ENCODE measurements at places on chromosomes 2 and 18. TPM values are rescaled to one million over a fixed set of nuclear protein-coding genes. Genes with fewer than 3 reads are reported as not detected.

The CRYGC gene
- not detected for total RNA-seq

The EML6 gene
- total RNA-seq, result 1.4 TPM

- peak; percentile 56 for DNase-seq
- H3K4me1 ChIP-seq, result peaks cover 22% of the 10 kb centered on the region
- H3K27ac ChIP-seq, result no peak overlapping the region
- no peaks in the 10 kb centered on the region for H3K36me3 ChIP-seq
- peaks cover 23% of the 10 kb centered on the region for H3K27me3 ChIP-seq
- H3K4me3 ChIP-seq, result no peak overlapping the region
These were observed 8.2 kb downstream of the CYP26B1 start for GRCh38 chr2:72139471-72139873.

DNA sequence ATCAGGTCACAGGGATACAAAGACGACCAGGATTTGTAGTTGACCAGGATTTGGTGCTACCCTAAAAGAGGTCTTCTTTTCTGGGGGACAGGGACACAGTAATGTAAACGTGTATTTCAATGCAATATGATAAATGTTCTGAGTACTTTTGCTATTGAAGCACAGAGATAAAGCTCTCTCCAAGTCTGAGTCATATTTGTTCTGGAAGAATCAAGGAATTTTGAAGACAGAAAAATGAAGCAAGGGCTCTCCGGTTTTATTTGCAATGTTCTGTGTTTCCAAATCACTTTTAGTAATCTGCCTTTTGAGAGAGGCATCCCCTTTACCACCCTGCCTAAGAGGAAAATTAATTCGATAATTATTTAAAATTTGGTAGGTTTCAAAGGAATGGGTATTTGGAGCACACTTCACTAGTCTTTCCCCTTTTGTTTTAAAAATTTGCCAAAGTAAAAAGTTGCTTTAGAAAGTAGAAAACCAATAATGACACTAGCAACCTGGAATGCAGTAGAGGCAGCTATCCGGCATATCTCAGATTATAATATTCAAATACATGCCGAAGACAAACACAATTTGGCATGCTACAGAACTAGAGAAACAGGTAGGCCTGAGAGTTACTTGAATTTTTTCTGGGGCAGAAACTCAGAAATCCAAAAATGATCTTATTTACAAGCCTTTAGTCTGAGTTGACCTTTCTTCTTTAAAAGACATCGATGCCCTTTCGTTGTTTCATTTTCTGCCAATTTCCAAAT is 82.7 kb downstream of the MREG start:
- H3K27ac ChIP-seq, result peak overlapping the region; percentile 24
- peak overlapping the region; percentile 12 for H3K4me3 ChIP-seq
- H3K27me3 ChIP-seq, result no peaks in the 10 kb centered on the region

GRCh38 chr2:240628808-240629618 is 3.7 kb downstream of the GPR35 start:
- no peaks in the 10 kb centered on the region for H3K4me1 ChIP-seq
- no peak overlapping the region for H3K27ac ChIP-seq
- H3K27me3 ChIP-seq, result no peaks in the 10 kb centered on the region
- H3K4me3 ChIP-seq, result no peak overlapping the region
- peak; percentile 61 for DNase-seq

The RESP18 gene
- total RNA-seq, result not detected

- no peaks in the 10 kb centered on the region for H3K27me3 ChIP-seq
- peaks cover 20% of the 10 kb centered on the region for H3K4me1 ChIP-seq
- DNase-seq, result no peak
- H3K27ac ChIP-seq, result no peak overlapping the region
- H3K4me3 ChIP-seq, result no peak overlapping the region
- H3K36me3 ChIP-seq, result no peaks in the 10 kb centered on the region
These were observed 106.5 kb upstream of the MAP3K20 start for GRCh38 chr2:172969166-172969565.

DNA sequence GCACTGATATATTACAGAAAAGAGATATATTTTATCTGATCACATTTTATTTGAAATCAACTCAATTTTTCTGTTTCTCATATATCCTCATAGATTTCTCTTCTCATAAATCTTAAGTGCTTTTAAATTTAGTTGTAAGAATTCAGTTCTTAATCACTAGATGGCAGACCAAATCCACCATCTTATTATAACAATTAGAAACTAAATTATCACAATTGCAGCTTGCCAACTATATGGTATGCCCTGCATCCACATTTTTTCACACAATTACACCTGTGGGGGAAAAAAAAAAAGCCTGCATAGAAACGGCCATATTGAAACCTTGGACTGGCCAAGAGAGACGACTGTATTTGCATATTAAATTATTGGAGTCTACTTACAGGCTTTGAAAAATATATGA is 64.4 kb downstream of the COL5A2 start:
- no peak overlapping the region for H3K27ac ChIP-seq
- DNase-seq, result no peak
- no peaks in the 10 kb centered on the region for H3K36me3 ChIP-seq
- H3K4me3 ChIP-seq, result no peak overlapping the region
- H3K27me3 ChIP-seq, result no peaks in the 10 kb centered on the region
- no peaks in the 10 kb centered on the region for H3K4me1 ChIP-seq

The IL36B gene
- total RNA-seq, result not detected

DNA sequence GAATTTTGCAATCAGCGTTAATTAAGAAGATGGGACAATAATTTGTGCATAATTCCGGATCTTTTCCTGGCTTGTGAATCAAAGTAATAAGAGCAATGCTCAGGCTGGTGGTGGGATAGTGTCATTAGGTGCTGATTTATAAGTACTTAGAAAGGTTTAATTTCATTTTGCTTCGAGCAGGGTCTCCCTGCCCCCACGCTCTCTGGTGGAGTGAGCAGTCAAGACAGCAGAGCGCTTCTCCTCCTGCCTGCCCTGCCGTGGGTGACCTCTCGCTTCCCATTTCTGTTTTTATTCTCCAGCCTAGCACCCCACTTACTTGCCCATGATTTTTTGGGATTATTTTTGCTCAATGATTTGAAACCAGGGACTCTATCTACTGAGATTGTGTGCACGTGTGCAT is 7.1 kb downstream of the ASB18 start:
- H3K27ac ChIP-seq, result no peak overlapping the region
- H3K27me3 ChIP-seq, result peaks cover 16% of the 10 kb centered on the region
- no peak for DNase-seq

DNA sequence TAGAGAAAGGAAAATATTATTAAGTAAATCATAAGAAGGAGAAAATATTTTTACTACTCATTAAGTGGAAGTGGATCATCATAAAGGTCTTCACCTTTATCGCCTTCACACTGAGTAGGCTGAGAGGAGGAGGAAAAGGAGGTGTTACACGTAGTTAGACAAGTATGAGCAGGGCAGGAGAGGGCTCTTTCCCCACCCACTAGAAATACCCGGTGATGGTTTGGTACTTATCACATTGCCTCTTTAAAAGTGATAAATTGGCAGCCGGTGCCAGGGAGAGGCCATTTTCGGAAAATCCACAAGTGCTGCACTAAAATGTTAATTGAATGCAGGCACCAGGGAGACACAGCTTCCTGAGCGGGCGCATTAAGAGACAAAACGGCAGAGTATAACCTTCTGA is 598.7 kb upstream of the SOX11 start:
- DNase-seq, result no peak
- H3K27me3 ChIP-seq, result no peaks in the 10 kb centered on the region
- no peak overlapping the region for H3K4me3 ChIP-seq
- H3K36me3 ChIP-seq, result no peaks in the 10 kb centered on the region
- no peak overlapping the region for H3K27ac ChIP-seq

The HADHB gene
- 105 TPM for total RNA-seq

DNA sequence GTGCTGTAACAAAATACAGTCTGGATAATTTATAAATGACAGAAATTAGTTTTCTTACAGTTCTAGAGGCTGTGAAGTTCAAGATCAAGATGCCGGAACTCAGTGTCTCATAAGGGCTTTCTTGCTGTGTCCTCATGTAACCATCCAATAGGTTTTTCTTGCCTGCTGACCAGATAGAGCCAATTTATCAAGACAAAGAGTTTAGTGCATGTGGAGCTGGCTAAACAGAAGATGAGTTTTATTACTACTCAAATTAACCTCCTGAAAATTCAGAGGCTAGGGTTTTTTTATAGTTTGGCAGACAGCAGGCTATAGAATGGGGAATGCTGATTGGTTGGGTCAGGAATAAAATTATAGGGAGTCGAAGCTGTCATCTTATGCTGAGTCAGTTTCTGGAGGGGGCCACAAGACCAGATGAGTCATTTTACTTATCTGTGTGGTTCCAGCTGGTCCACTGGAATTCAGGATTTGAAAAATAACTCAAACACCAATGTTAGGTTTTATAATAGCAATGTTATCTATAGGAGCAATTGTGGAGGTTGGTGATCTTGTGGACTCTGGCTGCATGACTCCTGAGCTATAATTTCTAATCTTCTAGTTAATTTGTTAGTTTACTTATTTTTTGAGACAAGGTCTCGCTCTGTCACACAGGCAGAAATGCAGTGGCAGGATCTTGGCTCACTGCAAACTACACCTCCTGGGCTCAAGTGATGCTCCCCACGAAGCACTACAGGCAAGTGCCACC is 3.2 kb upstream of the PDK1 start:
- H3K4me1 ChIP-seq, result peaks cover 7% of the 10 kb centered on the region
- no peaks in the 10 kb centered on the region for H3K27me3 ChIP-seq
- H3K4me3 ChIP-seq, result no peak overlapping the region
- H3K27ac ChIP-seq, result no peak overlapping the region
- H3K36me3 ChIP-seq, result no peaks in the 10 kb centered on the region
- no peak for DNase-seq

GRCh38 chr2:144630459-144631215 is 110.7 kb upstream of the ZEB2 start:
- H3K4me1 ChIP-seq, result no peaks in the 10 kb centered on the region
- H3K27me3 ChIP-seq, result no peaks in the 10 kb centered on the region
- no peak overlapping the region for H3K27ac ChIP-seq
- no peaks in the 10 kb centered on the region for H3K36me3 ChIP-seq
- H3K4me3 ChIP-seq, result no peak overlapping the region

The RBKS gene
- 1.9 TPM for total RNA-seq

DNA sequence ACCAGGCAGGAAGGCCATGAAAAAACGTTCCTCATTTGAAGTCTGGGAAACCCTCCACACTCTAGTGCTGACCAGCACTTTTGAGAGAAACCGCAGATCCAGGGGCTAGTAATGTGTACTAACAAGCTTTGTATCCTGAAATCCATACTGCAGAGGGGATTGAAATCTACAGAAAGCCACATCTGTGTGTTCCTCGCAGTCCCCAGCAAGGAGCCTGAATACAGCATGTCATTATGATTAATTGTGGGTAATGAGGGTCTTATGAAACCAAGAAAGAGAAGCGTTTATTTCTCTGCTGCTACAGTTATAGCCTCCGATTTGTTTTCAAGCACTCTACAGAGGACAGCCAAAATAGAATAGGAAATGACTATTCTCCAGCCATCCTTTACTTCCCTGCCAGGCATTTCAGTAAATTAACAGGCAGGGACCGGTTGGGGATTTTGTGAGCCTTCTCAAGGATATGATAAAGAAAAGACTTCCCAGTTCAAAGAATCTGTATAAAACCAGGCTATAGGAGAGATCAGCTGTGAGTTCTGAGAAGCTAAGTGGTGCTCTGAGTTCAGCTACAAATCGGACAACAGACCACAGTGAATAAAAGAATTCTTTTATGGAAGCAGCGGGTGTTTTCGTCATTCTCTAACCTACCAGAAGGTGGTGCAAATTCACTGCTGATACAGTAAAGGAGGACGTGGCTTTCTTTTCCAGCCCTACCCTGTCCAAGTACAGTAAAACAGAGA is 133.4 kb downstream of the INSIG2 start:
- peaks cover 14% of the 10 kb centered on the region for H3K4me1 ChIP-seq
- peaks cover 90% of the 10 kb centered on the region for H3K27me3 ChIP-seq
- H3K36me3 ChIP-seq, result no peaks in the 10 kb centered on the region
- no peak overlapping the region for H3K27ac ChIP-seq

DNA sequence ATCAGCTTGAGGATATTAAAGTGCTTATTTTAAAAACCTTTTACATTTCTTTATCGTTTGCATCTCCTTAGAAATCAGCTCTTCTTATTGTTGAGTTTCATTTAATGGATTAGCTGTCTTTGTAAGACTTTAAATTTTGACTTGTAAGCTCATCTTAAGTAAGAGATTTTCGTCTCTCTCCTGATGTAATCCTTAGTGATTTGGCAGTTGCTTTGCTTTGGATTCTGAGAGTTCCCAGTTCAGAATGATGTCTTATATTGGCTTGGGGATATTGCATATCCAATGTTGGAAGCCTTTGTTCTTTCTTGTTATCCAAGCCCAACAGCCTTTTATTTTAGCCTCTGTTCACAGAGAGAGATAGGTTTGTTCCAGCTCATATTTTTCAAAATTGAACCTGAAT is 212.1 kb downstream of the ARL6IP6 start:
- H3K27ac ChIP-seq, result no peak overlapping the region
- no peak overlapping the region for H3K4me3 ChIP-seq
- H3K36me3 ChIP-seq, result no peaks in the 10 kb centered on the region

The CENPO gene
- 6.5 TPM for total RNA-seq

The GNAL gene
- total RNA-seq, result 4.3 TPM

DNA sequence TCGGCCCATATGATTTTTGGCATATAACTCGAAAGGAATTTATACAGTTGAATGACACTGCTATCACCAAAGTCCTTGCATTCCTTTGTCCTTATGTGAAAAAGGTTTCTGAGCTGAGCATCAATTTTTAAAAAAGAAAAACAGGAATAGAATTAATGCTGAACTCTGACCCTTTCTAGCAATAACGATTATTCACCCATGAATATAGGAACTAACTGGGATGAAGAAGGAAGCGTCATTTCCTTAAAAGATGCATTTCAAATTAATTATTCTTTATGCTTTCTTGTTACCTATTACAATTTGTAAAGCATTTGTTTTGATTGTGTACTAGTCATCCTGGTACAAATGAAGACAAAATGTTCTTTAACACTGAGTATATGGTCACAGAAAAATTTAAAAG is 19.3 kb downstream of the TMEM247 start:
- H3K27ac ChIP-seq, result no peak overlapping the region
- H3K4me3 ChIP-seq, result no peak overlapping the region
- no peaks in the 10 kb centered on the region for H3K27me3 ChIP-seq
- H3K4me1 ChIP-seq, result peaks cover 4% of the 10 kb centered on the region

The FAM110C gene
- 4.8 TPM for total RNA-seq

DNA sequence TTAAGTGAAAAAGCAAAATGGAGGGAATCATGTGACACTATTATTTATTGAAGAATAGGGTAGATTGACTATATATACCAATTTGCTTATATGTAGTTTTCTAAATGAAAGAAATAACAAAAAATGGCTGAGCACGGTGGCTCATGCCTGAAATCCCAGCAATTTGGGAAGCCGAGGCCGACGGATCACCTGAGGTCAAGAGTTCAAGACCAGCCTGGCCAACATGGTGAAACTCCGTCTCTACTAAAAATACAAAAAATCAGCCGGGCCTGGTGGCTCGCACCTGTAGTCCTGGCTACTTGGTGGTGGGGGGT is 59.3 kb upstream of the MYCN start:
- no peaks in the 10 kb centered on the region for H3K36me3 ChIP-seq
- H3K4me1 ChIP-seq, result no peaks in the 10 kb centered on the region
- H3K4me3 ChIP-seq, result no peak overlapping the region
- DNase-seq, result no peak
- no peaks in the 10 kb centered on the region for H3K27me3 ChIP-seq
- H3K27ac ChIP-seq, result no peak overlapping the region

GRCh38 chr2:42010743-42011298 is 37.0 kb upstream of the PKDCC start:
- H3K27ac ChIP-seq, result no peak overlapping the region
- H3K36me3 ChIP-seq, result no peaks in the 10 kb centered on the region
- no peak for DNase-seq
- H3K4me3 ChIP-seq, result no peak overlapping the region
